ENCODE measurements at places on chromosomes 2 and 18.
A peak's percentile ranks its signal among the peaks of the same experiment; 100 is the strongest.

DNA sequence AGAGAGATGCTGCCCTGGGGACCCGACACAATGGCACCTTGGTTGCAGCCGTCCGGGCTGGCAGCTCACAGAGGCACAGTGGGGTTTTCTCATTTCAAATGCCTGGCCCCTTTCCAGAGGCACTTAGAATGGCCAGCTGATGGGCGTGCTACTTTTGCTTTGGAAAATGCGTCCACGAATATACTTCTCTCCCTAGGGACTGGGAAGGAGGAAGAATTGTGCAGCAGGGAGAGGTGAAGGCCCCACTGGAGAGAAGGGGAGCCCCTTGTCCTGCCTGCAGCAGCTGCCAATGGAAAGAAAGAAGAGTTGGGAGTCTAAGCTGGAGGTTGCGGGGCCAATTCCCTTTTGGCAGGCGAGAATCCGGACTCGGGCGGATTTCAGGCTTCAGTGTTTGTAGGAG lies 1.1 kb upstream of the MAL start:
- no peak for DNase-seq

GRCh38 chr2:52964916-52965530 lies 802.6 kb upstream of the CHAC2 start:
- no peak for DNase-seq

GRCh38 chr18:77207540-77207939 lies 42.1 kb upstream of the GALR1 start:
- DNase-seq, result peak; percentile 38

- peak; percentile 58 for DNase-seq
These were observed 41.2 kb upstream of the DAPL1 start for GRCh38 chr2:158753641-158754611.

GRCh38 chr2:2798337-2798736 lies 467.3 kb upstream of the MYT1L start:
- DNase-seq, result no peak

GRCh38 chr2:228581731-228582130 lies 400.2 kb upstream of the SPHKAP start:
- no peak for DNase-seq

DNA sequence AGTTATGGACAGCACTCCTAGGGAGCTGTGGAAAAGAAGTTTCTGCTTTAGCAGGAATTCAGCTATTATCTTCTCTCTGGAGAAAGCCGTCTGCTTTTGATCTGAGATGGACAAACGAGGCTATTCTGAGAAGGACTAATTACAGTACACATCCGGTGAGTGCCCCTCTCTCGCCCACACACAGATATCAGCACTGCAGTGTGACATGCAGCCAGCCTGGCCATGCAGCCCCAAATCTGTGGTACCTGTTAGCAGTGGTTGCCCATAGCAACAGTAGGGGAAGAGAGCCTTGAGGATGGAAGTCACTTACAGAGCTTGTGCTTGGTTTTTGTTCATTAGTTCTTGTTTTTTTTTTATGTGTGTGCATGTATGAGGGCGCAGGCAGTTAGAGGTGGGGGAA lies 73.9 kb upstream of the TRIB2 start:
- DNase-seq, result no peak

GRCh38 chr2:19748073-19748375 lies 153.8 kb downstream of the TTC32 start:
- DNase-seq, result no peak

- DNase-seq, result no peak
These were observed 170.9 kb downstream of the BCL2 start for GRCh38 chr18:63148449-63149301.

GRCh38 chr2:64330281-64331113 lies 123.5 kb upstream of the LGALSL start:
- peak; percentile 91 for DNase-seq

- no peak for DNase-seq
These were observed 1.3 kb upstream of the STAT1 start for GRCh38 chr2:191015239-191015638.

- no peak for DNase-seq
These were observed 96.6 kb downstream of the NEDD4L start for GRCh38 chr18:58140387-58141325.

- no peak for DNase-seq
These were observed 361.7 kb downstream of the ANAPC1 start for GRCh38 chr2:111522231-111522768.

DNA sequence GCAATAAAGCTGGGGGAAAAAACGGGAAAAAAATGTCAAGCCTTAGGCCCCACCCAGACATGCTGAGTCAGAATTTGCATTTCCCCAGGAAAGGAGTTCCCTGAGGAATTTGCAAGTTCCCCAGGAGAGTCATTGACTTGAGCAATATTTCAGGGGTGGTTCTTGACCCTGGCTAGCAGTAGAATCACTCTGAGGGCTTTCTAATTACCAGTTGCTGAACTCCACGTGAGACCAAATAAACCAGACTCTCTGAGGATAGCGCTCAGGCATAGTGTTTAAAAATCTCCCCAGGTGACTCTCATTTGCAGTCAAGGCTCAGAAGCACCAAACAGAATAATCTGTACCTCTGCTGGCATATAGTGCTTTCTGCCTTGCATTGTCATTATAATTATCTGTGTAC lies 48.7 kb downstream of the C1QL2 start:
- no peak for DNase-seq

GRCh38 chr2:236338495-236339184 lies 74.4 kb upstream of the ASB18 start:
- no peak for DNase-seq

GRCh38 chr2:119333360-119333759 lies 33.3 kb downstream of the C2orf76 start:
- DNase-seq, result no peak

DNA sequence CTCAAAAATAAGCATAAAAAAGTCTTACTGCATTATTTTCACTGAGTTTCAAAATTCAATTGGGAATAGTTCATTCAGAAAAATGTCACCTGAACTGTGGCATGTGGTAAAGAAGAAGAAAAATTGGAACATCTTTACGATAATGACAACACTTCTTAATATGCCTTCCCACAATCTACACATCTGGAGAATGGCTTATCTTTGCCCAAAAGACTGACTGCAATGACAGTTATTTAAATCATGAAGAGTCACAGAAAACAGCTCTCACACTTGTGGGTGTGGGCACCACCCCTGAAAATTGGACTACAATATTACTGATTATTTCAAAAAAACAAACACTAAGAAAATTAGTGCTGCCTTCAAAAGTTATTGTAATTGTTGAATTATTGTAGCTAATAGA lies 152.3 kb downstream of the USP34 start:
- DNase-seq, result no peak

DNA sequence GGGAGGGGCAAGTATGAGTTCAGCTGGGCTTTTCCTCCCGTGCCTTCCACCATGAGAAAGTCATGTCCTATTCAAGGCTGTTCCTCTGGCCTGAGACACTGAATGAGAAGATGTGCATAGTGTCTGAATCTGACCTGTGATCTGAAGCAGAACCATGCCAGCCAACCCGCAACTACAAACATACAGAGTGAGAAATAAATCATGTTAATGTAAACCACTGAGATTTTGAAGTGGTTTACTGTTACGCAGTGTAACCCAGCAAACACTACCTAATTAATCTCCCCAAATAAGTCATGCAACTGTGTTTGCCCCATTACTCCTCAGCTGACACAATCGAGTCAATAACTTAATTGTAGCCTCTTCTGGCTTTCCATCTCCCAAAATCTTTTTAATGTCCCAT lies 49.2 kb downstream of the METTL4 start:
- no peak for DNase-seq

GRCh38 chr2:96413323-96413722 lies 77.8 kb downstream of the NCAPH start:
- no peak for DNase-seq

DNA sequence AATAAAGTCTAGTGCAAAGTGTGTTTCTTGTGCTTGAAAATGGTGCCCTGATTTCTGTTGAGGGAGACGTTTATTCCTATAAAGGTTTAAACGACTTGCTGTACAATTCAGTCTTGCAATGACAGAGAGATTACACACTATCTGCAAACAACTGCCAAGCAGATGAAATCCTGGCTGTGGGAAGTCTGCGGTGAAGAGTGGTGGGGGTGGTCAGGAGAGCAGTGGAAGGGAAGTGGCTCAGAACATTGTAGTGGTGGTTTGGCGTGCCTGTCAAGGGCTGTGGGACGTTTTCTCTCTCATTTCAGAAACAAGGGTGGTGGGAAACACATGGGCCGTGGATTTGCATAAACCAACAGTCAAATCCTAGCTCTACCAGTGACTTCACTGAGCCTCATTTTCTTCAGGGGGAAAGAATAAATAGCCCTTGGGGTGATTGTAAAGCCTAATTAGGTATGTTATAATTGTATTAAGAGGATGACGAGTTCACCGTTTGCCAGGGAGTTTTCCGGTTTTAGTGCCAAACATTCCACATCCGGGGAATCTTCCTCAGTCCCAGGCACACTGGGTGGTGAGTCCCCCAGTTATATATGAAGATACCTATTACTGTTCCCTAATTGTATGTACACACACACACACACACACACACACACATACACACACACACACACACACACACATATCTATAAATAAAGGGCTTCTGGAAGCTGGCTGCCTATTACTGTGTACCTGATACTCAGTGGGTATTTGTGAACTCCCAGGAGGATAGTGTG lies 115.0 kb downstream of the SPTBN1 start:
- peak; percentile 76 for DNase-seq

GRCh38 chr18:79283131-79283810 lies 112.5 kb upstream of the NFATC1 start:
- DNase-seq, result no peak

GRCh38 chr2:98445177-98445682 lies 572 bp downstream of the INPP4A start:
- no peak for DNase-seq
